ENCODE measurements at places on chromosomes 4 and X. TPM values are rescaled to one million over a fixed set of nuclear protein-coding genes. Genes with fewer than 3 reads are reported as not detected.

SLITRK2 gene
- 0.31 TPM for total RNA-seq

HMX1 gene
- total RNA-seq, result 0.09 TPM

TLR8 gene
- total RNA-seq, result 0.44 TPM

TMSB15C gene
- 5.3 TPM for total RNA-seq

IL13RA1 gene
- total RNA-seq, result 27.5 TPM

MAGEC3 gene
- 0.04 TPM for total RNA-seq

All from muscle of leg (tissue), 16 donors.